Muscle of leg (tissue), 16 donors: ENCODE measurements at places on chromosomes 3 and 15.

DNA sequence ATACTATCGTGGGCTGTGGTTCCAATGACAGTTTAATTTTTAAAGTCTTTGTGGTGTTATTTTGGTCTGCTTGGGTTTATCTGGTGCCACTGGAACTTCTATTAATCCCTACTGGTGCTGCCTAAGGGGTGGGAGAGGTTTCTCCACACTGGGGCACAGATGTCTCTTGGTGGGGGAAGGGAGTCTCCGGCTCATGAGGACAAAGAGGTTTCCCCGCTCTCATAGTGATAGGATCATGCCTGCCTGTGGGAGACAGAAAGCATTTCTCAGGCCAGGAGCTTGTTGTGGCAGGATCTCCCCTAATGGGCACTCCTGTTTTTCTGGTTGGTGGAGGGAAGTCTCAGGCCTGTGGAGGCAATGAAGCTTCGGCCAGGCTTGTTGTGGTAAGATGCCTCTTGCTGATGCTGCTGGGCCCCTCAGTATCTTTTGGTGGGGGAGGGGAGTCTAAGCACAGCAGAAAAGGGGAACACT lies 84.3 kb upstream of the THRB start:
- no peak for DNase-seq

DNA sequence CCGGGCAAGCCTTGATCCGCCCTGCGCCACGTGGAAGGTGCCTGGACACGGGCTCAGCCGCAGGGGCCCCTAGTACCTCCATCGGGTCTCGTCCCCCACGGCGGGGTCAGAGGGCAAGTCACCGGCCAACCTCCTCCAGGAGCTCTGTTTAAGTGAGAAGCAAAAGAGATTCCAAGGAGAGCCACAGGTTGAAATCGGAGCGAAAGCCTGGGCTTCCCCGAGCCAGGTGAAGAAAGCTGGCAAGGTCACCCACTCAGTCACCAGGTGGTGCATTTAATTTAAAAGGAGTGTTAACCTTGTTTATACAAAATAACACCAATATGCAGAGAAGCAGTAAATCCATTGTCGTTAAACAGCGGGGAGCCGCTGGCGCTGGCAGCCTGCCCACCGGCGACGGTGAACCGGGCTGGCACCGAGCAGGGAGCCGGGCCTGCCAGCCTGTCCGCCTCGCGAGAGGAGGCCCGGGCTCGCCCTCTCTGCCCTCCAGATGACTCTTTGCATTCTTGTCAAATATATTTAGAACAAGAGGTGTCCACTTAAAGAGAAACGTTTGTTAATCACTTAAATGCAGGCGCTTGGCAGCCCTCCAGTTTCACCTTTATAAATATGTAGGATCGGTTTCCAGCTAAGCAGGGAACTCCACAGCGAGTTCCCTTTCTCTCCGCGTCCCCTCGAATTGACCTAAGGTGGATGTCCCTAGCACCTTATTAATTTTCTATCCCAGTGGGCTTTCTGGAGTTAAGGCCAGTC lies 277.3 kb upstream of the NR2F2 start:
- peak; percentile 48 for DNase-seq

GRCh38 chr3:170331143-170331542 lies 26.4 kb upstream of the SKIL start:
- no peak for DNase-seq

DNA sequence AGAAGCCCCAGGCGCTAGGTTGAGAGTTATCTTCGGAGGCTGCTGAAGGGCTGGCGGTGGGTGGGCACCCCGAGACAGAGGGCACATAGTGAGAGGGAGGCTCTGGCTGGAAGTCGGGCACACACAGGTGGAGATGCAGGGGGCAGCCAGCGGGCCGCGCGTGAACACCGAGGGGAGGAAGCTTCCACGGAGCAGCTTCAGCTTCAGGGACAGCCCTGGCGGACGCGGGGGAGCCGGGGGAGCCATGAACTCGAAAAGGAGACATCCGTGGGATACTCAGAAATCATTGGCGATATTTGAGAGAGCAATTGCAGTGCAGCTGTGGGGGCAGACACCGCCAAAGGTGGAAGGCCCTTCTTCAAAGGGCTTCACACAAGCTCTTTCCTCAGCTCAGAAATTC lies 204.6 kb downstream of the ATP10A start:
- no peak for DNase-seq

- DNase-seq = peak; percentile 73
Measured at GRCh38 chr3:17645074-17645698, 97.2 kb downstream of the TBC1D5 start.

DNA sequence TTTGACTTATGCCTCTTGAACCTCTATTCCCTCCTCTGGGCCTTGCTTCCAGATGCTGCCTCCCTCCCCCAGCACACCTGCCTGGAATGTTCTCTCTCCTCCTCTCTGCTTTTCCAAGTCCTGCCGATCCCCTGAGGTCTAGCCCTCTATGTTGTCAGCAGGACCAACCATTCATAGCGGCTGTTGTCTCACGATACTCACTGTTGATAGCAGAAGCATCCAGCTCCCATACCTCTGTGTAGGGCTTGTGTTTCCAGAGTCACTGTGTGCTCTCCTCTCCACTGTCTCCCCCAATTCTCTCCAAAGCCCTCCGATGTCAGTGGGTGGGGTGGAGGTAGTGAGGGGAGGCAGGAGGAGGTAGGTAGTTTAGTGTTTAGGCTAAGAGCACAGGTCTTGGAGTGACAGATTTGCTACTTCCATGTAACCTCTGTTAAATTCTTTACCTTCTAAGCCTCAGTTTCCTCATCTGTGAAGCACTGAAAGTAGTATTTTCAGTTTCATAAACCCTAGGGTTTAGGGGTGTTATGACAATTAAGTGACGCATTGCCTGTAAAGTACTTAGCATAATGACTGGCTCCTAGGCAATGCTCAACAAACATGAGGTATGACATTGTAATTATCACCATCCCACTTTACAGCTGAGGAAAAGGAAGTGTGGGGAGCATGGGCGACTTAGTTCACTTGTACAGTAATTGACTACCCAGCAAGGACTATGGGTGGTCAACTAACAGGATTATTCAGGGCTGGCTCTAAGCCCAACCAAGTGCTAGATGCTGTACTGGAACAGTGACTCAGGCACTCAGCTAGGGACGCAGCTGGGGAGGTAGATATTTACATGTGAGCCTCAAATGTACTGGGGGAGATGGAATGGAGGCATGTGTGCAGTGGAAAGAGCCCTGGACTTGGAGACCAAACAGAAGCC lies 122.8 kb downstream of the CACNA1D start:
- no peak for DNase-seq

DNA sequence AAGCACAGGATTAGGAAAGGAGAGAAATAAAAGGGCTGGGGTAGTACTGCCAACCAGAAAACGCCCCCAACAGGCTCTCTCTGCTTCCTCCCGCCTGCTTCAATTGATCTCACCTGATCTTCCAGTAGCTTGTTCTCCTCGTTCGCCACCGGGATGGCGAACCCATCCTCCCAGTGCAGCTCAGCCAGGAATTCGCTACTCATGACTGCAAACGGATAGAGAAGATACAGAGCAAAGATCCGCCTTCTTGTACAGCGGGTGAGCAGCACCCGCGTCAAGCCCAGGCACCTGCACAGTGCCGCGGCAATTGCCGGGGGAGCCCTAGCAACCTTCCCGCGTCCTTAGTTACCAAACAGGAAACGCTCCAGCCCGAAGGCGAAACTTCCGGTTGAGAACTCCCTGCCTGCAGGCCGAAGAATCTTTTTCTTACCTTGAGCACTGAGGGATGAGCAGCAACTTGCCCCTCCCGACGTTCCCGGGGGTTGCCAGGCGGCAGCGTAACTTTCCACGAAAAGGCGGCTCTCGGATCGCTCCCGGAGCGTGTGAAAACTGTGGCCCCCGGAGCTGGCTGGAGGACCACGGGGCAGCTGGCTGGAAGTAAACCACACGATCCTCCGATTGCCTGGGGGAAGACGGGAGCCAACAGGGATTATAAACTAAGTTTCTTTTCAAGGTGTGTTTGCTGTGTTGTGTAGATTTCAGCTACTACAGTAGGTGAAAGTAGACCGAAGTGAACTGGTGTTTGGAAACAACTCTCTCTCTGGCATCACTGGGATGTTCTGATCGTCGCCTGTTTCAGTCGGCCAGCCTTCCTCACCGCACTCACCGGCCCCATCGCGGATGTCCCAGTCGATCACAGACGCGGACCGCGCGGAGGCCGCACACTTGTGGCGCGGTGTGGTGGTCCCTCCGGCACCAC lies at the start of gene CCDC39:
Gene CCDC39, minus strand, starts transcription at position 312 of the 919 bp plus-strand sequence. Its CDS starts 109 bp downstream, at position 203.
- DNase-seq = peak; percentile 53

GRCh38 chr3:46085421-46086082 lies 58.3 kb upstream of the XCR1 start:
- DNase-seq = no peak

GRCh38 chr15:100339999-100340398 lies 1.8 kb downstream of the ADAMTS17 start:
- DNase-seq = no peak

GRCh38 chr3:132713977-132714727 lies 8.1 kb downstream of the NPHP3 start:
- no peak for DNase-seq

- peak; percentile 95 for DNase-seq
Measured at GRCh38 chr15:71278989-71279756, 163.9 kb downstream of the THSD4 start.

DNA sequence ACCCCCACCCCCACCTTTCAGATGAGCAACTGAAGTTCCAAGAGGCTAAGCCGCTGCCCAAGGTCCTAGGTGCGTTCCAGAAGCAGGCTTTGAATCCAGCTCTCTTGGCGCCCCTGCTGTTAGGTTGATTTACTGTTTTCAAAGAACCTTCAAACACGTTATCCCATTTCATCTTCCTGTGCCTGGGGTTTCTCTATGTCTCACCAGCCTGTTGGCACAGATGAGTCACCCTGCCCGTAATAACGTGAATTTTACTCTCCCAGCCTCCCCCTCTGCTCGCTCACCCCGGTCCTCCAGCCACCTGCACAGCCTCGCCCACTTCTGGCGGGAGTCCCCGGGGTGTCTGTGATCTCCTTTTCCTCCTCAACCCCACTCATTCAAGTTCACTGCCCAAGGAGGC lies 13.0 kb upstream of the TSEN2 start:
- DNase-seq = no peak

- no peak for DNase-seq
Measured at GRCh38 chr3:54625805-54626787, 301.8 kb downstream of the LRTM1 start.

- no peak for DNase-seq
Measured at GRCh38 chr3:128706086-128706615, 19.8 kb upstream of the RAB7A start.

GRCh38 chr3:171457607-171458061 lies 2.6 kb downstream of the TNIK start:
- no peak for DNase-seq

GRCh38 chr3:43872301-43872700 lies 181.6 kb downstream of the ABHD5 start:
- DNase-seq = peak; percentile 36

DNA sequence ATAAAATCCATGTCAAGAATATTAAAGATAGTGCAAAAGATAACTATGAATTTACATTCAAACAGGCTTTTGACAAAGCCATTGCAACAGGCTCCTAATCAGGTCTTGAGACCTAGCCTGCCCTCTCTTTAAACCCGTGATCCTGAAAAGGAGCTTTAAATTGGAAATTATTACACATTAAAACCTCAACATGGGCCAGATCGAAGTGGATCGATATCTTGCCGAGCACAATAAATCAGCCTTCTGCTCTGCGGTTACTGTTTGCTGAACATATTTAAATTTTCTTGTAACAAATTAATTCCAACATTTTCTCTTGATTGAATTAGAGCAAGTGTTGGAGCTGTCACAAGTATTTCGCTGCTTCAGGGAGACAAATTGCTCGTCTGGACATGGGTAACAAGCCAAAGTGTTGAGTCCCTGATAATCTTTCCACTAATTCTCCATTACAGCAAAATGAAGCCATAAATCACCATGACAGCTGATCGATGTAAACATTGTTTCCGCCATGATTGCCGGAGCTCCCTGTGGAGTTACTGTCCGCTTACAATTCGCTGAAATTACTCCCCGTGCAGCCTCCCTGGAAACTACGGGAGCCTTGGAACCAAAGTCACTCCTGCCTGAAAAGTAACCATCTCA lies 47.6 kb downstream of the SHOX2 start:
- no peak for DNase-seq

DNA sequence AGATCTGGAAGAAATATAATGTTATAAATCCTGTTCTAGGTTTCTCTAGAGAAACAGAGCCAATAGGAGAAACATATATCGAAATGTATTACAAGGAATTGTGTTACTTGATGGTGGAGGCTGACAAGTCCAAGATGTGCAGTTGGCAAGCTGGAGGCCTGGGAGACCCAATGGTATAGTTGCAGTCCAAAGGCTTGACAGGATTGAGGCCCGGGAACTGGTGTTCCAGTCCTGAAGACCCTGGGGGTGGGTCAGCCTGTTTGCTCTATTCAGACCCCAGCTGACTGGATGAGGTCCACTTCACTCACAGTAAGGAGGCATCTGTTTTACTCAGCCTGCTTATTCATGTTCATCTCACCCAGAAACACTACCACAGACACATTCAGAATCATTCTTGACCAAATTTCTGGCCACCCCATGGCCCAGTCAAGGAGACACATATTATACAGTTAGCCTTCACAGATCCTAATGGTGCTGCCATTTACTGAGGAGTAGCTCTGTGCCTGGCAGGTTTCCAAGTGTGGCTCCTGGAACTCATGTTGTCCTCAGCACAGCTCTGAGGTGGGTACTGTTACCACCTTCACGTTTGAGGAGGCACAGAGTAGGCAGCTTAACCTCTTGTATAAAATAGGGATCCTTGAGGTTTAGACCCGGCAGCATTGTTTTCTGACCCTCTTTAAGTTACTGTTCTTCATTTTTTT lies 3.7 kb downstream of the TRAK1 start:
- no peak for DNase-seq

DNA sequence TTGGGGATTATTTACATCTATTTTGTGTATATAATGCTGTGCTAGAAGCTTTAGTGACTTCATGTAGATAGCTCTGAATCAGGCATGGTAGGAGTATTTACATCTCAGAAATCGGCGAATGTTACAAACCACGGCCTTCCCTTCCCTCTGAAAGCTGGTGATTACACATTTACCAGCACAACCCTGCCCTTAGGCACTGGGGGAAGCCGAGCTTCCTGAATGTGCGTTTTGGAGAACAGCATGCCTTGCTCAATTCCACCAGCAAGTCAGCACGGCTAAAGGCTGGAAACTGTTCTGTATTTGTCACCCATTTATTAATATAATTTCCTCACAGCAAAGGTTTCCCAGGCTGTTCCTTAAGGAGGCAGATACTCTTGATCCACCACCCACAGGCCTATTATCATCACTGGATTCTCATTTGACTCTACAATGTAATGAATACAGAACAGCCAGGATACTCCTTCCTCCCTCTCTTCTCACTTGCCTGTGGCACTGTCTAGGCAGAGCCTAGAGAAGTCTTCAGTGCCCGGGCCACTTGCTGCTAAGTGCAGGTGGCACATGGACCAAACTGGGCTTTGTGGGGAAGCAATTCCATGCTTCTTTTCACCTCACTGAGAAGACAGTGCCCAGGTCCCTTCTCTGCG lies 55.2 kb upstream of the CACNA2D3 start:
- no peak for DNase-seq

DNA sequence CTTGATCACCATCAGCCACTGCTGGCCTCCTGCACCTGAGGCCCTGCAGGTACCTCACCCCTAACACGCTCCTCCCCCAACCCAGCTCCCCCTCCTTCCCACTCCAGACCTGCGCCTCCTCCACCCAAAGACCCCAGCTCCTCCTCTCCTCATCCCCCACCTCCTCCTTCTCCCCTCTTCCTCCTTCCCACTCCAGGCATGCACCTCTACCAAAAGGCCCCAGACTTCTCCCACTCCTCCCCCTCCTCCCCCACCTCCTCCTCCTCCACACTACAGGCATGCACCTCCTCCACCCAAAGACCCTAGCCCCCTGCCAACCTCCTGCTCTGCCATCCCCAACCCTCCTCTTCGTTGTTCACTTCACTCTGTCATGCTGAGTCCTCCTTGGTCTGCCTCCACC lies 42.7 kb downstream of the CYP11A1 start:
- no peak for DNase-seq
